ENCODE measurements at places on chromosomes 6 and 20. TPM values are rescaled to one million over a fixed set of nuclear protein-coding genes. Genes with fewer than 3 reads are reported as not detected.

The MTCH1 gene
- total RNA-seq, result 242 TPM

DNA sequence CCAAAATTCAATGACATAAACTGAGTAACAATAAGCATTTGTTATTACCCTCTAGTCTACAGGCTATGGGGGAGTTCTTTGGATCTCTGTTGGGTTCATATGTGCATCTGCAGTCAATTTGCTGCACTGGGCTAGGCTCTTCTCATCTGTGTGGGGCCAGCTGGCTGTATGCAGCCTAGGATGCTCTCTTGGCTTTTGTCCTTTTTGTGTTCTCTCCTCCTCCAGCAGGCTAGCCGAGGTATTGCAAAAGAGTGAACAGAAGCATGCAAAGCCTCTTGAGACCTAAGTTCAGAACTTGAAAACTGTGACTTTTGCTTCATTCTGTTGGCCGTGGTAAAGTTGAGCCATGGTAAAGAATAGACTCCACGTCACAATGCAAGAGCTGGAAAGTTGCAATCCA, 62.8 kb upstream of the FOXO3 start:
- no peak for ATAC-seq

The TMEM200A gene
- total RNA-seq, result 1.1 TPM

GRCh38 chr6:38483526-38483925, 156.2 kb downstream of the BTBD9 start:
- ATAC-seq, result no peak

DNA sequence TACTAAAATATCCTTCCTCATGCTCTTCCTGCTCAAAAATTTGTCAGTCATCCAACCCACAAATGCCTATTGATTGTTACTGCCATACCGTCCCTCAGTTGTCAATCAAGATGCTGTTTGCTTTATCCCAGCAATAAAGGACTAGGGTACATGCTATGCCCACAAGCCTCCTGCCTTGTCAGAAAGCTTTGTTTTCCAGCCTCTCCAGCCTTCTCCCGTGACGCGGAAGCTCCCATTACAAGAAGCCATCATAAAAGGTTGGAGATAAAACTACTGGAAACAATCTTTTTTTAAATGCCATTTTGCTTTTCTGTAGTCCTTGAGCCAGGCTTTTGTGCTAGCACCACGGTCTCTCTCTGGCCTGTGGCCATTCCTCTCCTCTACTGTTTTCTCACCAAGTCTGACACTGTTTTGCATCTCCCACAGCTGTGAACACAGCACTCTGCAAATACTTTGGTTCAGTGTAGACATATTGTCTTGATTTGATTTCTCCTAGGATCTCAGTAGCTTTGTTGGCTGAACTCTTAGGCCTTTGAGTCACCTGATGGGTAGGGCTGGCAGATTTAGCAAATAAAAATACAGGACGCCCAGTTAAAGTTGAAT, 495.7 kb upstream of the JARID2 start:
- ATAC-seq, result no peak

GRCh38 chr6:143823548-143823947, 19.6 kb upstream of the LTV1 start:
- ATAC-seq, result no peak

DNA sequence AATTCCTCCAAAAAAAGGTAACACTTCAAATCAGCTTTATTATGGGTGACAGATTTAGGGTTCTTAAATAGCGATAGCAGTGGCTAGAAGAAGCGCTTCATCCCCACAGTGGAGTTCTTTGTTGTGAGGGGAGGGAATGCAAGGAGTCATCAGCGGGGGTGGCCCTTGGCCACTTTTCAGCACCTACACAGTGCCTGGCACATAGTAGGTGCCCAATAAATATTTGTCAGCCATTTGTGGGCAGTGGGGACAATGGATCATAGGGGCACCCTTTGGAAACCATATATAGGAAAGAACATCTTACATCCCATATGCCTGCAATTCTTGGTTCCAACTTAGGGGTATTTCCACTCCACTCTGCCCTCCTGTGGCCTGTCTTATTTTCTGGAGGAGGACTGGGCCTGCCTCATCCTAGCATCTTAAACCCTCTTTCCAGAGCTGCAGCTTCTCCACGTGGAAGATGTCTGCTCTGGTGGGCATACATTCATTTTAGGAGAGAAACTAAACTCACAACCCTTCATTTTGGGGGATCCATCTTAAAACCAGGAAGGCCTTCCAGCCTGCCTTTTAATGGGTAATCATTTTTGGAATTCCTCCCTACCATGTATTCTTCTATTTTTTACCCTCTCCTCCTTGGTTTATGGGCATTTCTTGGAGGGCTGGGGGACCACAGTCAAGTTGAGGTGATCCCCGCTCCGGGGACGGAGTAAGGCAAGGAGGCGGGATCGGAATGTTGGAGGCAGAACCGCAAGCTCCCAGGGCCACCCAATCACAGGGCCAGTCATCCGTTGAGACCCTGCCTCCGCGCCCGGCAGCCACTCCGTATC, 2.6 kb upstream of the GPSM3 start:
- no peak for ATAC-seq

Data from gastroesophageal sphincter (tissue), 4 donors.